NCI-H2227 treated with DMSO at 0.1 percent for 48 hours (cell line): ENCODE measurements at places on chromosomes 11 and 22.

GRCh38 chr11:709109-709997, 3.3 kb downstream of the EPS8L2 start:
- no peak for DNase-seq

GRCh38 chr11:95338430-95338991, 107.5 kb upstream of the SESN3 start:
- DNase-seq = peak; percentile 49

GRCh38 chr22:20205464-20205963, 54.7 kb upstream of the CCDC188 start:
- DNase-seq = no peak

DNA sequence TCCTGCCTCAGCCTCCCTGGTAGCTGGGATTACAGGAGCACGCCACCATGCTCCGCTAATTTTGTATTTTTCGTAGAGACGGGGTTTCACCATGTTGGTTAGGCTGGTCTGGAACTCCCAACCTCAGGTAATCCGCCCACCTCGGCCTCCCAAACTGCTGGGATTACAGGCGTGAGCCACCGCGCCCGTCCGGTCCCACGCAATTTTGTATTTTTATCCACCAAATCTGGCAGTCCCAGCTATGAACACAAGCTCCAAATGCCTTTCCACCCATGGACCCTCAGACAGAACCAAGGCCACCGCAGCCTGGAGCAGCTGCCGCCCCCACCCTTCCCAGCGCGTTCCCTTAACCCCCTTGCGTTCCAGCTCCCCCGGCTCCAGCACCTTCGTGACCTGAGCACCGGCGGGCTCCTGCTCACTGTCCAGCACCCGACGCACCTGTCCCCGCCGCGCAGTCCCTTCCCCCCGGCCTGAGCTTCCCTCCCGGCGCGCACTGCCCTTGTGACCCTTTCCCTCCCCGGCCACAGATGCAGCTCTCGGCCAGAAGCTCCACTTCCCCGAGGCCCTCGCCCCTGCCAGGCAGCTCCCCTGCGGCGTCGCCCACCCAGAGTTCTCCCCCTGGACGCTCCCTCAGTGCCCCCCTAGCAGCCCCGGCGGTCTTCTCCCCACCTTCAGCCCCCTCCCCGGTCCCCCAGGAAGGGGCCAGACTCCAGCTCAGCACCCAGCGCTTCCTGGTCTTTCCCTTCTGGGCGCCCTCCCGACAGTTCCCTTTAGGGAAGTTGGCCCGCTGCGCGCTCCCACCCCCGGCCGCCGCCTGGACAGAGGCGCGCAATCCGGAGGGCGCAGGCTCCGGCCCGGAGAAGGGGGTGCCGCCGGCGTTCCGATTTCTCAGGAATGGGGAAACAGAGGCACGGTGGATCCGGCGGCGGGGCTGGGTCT, 5.6 kb upstream of the ZBED4 start:
- DNase-seq = no peak

GRCh38 chr11:32186118-32186517, 95.2 kb downstream of the RCN1 start:
- no peak for DNase-seq

GRCh38 chr11:112858289-112859023, 102.8 kb upstream of the NCAM1 start:
- no peak for DNase-seq

- no peak for DNase-seq
Observed at GRCh38 chr11:86313793-86314192, 11.8 kb downstream of the HIKESHI start.

DNA sequence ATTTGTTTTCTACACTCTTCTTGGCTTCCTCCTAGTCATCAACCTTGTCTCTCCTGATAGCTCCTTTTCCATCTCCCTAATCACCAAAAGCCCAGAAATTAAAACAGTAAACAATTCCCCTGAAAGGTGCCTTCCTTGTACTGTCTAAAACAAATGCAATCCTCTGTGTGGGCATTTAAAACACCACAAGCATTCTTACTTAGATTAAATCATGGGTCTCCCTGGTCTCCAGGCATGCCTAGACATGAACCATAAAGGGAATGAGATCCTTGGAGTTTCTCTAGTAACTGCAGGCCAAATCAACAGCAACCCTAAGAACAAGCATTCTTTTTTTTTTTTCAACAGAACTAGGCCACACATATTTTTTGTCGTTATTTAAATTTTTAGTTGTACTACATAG, 1.9 kb downstream of the BTG4 start:
- no peak for DNase-seq

DNA sequence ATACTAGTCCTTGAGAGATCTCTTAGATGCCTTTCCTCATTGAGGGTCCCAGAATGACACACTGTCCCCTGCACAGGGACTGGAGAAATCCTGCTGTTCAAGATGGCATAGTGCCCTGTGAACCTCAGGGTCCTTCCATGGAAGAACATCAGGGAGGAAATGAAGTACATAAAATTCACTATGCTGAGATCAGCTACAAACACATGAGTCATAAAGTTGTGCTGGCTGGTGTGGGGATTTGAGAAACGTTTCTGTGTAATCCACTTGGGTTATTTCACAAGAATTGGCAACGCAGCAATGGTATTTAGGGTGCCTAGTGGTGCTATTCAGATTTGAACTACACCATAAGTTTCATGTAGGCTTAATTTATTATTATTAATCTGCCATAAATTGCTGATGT, 174.4 kb downstream of the MAML2 start:
- DNase-seq = no peak

GRCh38 chr11:130103296-130103814, 33.7 kb downstream of the APLP2 start:
- DNase-seq = peak; percentile 19

- DNase-seq = no peak
Observed at GRCh38 chr11:113082341-113082955, 121.2 kb downstream of the NCAM1 start.

DNA sequence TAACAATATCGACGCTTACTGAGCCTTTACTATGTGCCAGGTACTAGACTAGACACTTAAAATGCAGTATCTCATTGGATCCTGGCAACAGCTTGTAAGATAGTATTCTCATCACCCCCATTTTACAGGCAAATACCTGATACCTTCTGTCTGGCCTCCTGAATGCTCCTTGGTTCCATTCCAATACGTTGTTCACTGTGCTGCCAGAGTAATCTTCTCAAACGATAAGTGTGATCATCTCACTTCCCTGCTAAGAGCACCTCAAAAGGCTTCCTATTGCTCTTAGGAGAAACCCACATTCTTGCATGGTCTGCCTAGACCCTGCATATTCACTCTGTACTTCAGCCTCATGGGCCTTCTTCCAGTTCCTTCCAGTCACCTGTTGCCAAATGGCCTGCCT, 1.3 kb upstream of the NRIP3 start:
- no peak for DNase-seq

DNA sequence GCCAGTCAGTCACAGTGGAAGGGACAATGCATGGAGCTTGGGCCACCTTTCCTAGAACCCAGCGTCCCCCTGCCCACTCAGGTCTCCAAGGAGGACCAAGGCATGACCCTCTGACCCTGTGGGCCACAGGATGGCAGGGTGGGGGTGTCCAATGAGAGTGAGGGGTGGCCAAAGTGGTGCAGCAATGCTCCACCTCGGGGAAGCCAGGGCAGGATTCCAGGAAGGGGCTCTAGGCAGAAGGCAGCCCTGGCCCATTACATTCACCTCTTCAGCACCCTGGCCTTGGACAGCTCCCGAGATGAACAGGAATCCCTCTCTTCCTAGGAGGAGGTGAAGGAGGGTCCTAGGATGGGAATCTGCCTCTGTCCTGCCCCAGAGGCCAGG, 597.5 kb downstream of the BRD1 start:
- DNase-seq = no peak

- no peak for DNase-seq
Observed at GRCh38 chr11:45537614-45538013, 127.8 kb downstream of the CHST1 start.

DNA sequence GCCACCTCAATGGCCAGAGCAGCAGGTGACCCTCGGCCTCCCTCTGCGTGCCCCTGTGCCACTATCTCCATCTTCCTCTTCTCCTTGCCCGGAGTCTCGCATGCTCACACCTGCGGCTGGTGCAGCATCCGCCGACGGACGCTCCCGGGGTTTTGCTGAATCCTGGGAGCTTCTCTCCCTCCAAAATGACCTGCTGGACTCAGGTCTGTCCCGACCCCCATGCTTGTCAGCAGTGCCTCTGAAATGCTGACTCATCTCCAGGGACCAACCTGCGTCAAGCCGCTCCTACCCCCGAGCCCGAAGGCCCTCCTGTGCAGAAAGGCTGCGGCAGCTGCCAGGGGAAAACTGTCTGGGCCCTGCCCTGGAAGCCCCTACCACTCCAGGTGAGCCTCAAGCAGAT, 58.4 kb downstream of the CELSR1 start:
- DNase-seq = no peak

- no peak for DNase-seq
Observed at GRCh38 chr11:2524446-2525165, 79.8 kb downstream of the KCNQ1 start.

DNA sequence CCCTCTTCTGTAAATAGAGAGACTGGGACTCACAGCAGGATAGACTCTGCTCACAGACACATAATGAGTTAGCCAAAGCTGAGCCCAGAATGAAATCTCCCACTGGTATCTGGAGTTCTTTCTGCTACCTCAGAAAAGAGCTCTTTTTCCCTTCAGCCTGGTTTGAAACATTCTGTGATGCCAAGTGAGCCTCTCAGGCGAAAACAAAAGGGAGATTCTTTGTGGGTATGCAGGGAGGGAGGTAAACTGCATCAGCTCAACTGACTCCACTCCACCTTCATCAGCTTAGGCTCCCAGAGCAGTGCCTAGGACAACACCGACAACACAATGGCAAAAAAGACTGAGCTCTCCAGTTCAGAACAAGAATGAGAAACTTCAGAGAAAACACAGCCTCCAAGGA, 55.1 kb upstream of the SCUBE2 start:
- no peak for DNase-seq

DNA sequence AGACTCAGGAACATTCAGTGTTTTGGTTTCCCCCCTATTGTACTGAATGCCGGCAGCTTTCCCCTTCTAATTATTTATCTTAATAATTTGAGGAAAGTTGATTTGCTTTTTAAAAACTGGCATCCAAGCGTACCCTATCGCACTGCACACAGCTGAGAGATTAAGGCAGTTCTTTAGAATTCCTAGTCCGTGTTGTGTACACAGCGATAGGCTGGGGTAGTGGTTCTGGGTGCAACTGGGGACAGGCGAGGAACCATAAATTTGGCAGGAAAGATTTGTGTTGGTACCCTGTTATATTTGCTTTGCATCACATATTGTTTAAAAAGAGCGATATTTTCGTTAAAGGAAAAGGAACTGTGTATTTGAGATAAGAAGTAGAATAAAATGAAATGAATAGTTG, 39.2 kb downstream of the PTPRJ start:
- DNase-seq = no peak

- no peak for DNase-seq
Observed at GRCh38 chr11:42837994-42838393, 473.8 kb upstream of the API5 start.

DNA sequence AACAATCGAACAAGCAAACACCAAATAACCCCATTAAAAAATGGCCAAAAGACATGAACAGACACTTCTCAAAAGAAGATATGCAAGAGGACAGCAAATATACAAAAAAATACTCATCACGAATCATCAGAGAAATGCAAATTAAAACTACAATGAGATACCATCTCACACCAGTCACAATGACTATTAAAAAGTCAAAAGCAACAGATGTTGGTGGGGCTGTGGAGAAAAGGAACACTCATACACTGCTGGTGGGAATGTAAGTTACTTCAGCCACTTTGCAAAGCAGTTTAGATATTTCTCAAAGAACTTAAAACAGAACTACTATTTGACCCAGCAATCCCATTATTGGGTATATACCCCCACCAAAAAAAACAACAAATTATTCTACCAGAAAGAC, 51.3 kb upstream of the FLI1 start:
- DNase-seq = no peak

DNA sequence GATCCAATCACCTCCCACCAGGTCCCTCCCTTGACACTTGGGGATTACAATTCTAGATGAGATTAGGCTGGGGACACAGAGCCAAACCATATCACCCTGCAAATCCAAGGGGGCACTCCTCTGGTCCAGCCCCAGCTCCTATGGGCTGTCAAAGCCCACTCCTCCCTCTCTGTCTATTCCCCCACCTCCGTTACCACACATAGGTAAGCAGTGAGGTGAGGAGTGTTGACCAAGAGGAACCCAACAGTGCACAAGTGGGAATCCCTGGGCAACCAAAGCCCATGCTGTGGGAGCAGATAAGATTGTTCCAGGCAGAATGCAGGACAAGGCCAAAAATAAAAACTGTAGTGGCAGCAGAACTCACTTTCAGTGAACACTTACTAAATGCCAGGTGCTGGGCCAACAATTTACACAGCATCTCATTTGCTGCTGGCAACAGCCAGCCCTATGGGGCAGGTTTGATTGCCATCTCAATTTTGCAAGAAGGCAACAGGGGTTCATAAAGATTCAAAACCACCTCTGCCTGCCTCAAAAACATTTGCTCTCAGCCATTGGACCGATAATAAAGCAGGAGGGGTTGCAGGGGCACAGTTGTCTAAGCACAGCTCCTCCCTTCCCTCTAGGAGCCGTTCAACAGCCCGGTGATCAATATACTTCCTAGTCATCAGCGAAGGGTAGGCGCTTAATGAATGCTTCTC, 8.9 kb downstream of the SDF2L1 start:
- no peak for DNase-seq

DNA sequence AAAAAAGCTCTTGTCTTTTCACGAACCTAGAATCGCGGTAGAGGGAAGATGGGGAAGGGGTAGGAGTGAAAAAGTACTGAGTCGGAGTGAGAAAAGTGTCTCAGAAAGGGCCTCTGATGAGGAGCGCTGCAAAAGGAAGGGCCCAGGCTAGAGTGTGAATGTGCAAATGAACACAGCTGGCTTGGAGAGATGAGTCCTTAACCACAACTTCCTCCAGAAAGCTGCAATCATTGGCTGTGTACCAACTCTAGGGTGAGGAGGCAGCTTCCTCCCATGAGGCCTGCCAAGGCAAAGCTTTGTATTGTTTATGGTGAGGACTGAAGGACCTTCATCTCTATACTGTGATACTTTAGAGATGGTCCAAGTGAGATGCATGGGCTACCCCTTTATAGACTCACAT, 566.9 kb upstream of the ANO5 start:
- DNase-seq = no peak

DNA sequence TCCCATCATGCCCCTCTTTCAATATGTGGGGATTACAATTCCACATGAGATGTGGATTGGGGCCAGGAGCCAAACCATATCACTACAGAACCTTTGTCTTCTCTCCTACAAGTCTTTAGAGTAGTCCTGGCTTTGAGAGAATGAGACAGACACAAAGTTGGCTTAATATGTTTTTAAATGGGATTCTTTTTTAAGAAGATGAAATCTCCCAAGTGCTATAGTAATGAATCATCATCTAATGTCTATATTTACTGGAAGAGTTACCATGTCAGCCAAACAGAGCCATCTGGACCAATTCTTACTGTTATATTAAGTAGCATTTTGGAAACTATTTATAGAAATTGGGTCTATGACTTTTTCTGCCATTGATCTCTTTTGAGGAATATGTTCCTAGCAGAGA, 38.1 kb upstream of the CARD18 start:
- DNase-seq = no peak
